Substantia nigra (tissue), 51 donors: ENCODE measurements at places on chromosomes 11 and 22.

GRCh38 chr22:29750559-29751538 is 16.0 kb downstream of the ZMAT5 start:
- DNase-seq = no peak

DNA sequence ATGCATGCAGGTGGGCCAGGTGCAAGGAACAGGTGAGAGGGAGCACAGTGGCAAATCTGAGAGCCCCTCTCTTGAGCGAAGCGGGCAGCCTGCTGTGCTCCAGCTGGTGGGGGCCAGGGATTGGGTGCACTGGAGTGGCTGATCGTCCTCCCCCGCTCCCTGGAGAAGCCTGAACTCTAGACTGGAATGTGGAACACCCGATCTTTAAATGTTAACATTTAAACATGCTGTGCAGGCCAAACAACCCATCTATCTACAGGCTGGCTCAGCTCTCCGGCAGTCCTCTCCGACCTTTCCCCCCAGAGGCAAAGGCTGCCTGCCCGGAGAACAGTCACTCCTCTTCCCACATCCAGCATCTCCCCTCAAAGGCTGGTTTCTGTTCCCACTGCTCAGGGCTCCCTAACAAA is 5.1 kb downstream of the MRGPRF start:
- no peak for DNase-seq

DNA sequence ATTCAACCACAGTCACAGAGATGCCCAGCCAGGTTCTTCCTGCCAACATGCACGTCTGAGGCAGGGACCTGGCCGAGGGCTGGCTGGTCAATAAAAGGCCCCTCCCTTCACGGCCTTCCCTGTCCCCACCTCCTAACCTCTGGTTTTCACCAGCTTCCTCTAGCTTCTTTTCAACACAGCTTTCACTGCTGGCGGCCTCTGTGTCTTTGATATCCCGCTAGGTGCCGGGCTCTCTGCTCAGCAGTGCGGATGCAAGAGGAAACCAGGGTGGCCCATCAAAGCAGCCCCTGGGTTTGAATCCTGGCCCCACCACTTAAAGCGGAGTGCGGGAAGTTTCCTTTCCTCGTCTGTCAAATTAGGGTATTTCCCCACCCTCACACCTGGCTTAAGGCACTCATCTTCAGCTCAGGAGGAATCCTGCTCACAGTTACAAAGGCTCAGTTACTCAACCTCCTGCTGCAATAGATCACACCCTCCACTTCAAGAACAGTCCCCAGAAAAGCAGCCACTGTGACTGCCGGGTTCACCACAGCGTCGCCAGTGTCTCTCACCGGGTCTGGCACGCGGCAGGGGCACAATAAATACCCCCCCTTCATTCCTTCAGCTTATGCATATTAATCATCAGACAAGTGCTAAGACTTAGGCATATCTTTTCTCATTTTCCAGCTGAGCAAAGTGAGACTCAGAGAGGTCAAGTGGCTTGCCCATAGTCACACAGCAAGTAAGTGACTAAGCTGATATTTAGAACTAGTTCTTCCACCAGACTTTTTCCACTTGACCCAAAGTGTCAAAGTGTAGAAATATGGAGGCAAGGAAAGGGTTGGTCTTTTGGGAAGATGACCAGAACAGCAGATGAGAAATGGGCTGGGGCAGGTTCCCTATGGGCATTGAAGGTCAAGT is 45.7 kb downstream of the TXN2 start:
- DNase-seq = no peak

DNA sequence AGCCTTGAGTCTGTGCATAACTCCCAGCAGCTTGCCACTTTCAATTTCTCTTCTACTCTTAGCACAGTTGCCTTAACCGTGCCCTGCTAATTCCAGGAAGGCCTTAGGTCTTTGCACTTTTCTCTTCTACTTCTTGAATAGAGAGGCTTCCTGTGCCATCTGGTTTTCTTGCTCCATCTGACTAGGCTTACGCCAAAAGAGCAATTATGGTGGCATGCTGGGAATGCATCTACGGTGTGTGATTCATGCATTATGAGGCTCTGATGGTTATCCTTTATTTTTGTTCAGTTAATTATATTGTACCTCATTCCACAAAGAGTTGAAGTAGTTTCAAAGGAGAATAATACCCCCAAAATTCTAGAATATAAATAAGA is 29.4 kb downstream of the SIK2 start:
- DNase-seq = no peak

- DNase-seq = no peak
Observed at GRCh38 chr11:83866655-83867054, 580.5 kb upstream of the CCDC90B start.
